Liver (tissue), 10 donors: ENCODE measurements at places on chromosomes 11 and 22. TPM values are rescaled to one million over a fixed set of nuclear protein-coding genes. Genes with fewer than 3 reads are reported as not detected.
A peak's percentile ranks its signal among the peaks of the same experiment; 100 is the strongest.

- no peak for DNase-seq
Measured at GRCh38 chr22:17922925-17923903, 101.1 kb downstream of the MICAL3 start.

The OR51Q1 gene
- not detected for polyA plus RNA-seq

The PATE1 gene
- not detected for polyA plus RNA-seq

DNA sequence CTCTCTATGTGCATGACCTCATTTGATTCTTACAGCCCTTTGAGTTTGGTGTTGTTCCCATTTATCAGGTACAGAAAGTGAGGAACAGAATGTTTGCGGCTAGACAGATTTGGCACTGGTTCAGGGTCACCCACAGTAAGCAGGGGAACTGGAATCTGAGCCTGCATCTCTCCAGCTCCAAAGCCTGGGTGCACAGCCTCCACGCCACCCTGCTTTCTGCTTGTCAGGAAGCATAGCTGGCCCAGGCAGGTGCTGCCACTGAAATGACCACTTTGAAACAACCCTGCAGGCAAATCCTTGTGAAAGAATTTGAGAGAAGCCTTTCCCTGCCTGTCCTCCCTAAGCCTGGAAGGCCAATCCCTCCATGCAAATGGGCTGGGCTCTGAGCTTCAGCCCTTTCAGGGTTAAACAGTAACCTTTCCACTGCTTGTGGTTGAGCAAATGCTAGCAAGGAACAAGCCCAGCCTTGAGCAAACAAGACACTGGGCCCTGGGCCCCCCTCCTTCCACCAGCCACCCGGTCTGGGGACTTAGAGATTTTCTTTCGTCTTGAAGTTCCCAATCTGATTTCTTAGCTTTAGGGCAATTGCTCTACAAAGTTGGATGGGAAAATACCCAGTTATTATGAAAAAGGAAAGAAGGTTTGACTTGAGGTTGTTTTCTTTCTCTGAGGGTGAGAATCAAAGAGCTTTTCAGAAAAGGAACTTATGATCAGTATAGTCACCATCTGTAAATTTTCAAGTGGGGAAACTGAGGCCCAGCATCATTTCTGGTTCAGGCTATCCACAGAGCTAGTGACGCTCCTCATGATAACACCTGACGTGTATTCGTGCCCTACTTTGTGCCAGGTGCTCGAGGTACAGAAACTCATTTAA lies 19.4 kb downstream of the EHF start:
- DNase-seq, result peak; percentile 38

DNA sequence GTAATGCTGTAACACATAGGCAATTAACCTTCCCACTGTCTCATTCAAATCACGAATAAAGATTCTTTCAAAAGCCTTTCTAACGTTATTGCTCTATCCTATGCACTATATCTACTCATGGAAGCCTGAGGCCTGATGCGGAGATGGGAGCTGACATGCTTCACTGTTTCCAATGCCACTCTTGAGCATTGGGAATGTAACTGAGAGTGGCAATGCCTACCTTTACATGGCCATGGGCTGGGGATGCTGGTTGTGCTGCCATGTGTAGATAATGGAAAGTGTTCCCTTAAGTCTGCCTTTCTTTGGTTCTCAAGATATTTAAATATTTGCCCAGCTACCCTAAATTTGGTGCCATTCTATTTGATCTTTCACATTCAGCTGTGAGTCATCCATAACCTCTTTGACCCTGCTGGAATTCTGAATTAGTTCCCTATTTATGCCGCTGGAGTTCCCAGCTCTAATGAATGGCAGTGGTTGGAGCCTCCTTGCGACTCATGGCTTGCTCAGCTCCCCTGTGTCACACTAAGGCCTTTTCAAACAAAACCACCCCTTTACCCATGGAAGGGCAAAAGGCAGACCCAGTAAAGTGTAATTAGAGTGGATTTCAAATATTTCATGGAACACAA lies 21.4 kb upstream of the DKK3 start:
- DNase-seq, result no peak

- no peak for DNase-seq
Measured at GRCh38 chr11:121576531-121576930, 123.8 kb upstream of the SORL1-AS1 start.

The MMP8 gene
- polyA plus RNA-seq, result 0.15 TPM

- no peak for DNase-seq
Measured at GRCh38 chr11:33064033-33064825, 24.9 kb downstream of the TCP11L1 start.
